Chondrocyte (in vitro differentiated cells): ENCODE measurements at places on chromosomes 1 and 21. TPM values are rescaled to one million over a fixed set of nuclear protein-coding genes. Genes with fewer than 3 reads are reported as not detected.
A peak's percentile ranks its signal among the peaks of the same experiment; 100 is the strongest.

The SELENBP1 gene
- total RNA-seq: 5.7 to 11.1 TPM (median 8.9 TPM) in 3 replicates

The OR2T33 gene
- total RNA-seq: not detected in 3 replicates

The FCAMR gene
- total RNA-seq: not detected in 3 replicates

- H3K36me3 ChIP-seq: no peaks in the 10 kb centered on the region
- peaks cover 2% of the 10 kb centered on the region for H3K27me3 ChIP-seq
- H3K4me3 ChIP-seq: no peak overlapping the region
- H3K4me1 ChIP-seq: peaks cover 7% of the 10 kb centered on the region
Observed at GRCh38 chr1:41745022-41745421, 173.7 kb downstream of the HIVEP3 start.

GRCh38 chr1:153790313-153790965 lies 15.2 kb downstream of the SLC27A3 start:
- peaks cover 22% of the 10 kb centered on the region for H3K4me1 ChIP-seq
- no peaks in the 10 kb centered on the region for H3K36me3 ChIP-seq
- H3K4me3 ChIP-seq: no peak overlapping the region
- DNase-seq: peak; percentile 53
- H3K27me3 ChIP-seq: no peaks in the 10 kb centered on the region
- peak overlapping the region; percentile 89 for H3K27ac ChIP-seq

GRCh38 chr1:153848805-153849204 lies 73.6 kb downstream of the SLC27A3 start:
- H3K4me3 ChIP-seq: no peak overlapping the region
- H3K36me3 ChIP-seq: no peaks in the 10 kb centered on the region
- no peak overlapping the region for H3K27ac ChIP-seq
- no peak for DNase-seq
- H3K4me1 ChIP-seq: peaks cover 3% of the 10 kb centered on the region
